Fibroblast of lung (primary cell): ENCODE measurements at places on chromosomes 13 and 19. TPM values are rescaled to one million over a fixed set of nuclear protein-coding genes. Genes with fewer than 3 reads are reported as not detected.

PSG6 gene
- 0.17 TPM in 1 of 2 replicates, not detected in the other for total RNA-seq

KLK15 gene
- total RNA-seq, result not detected in 2 replicates

GRCh38 chr13:30027569-30028455 lies 177.4 kb upstream of the UBL3 start:
- peak; percentile 61 for DNase-seq

HRC gene
- under 0.01 TPM in 1 of 2 replicates, not detected in the other for total RNA-seq

DNA sequence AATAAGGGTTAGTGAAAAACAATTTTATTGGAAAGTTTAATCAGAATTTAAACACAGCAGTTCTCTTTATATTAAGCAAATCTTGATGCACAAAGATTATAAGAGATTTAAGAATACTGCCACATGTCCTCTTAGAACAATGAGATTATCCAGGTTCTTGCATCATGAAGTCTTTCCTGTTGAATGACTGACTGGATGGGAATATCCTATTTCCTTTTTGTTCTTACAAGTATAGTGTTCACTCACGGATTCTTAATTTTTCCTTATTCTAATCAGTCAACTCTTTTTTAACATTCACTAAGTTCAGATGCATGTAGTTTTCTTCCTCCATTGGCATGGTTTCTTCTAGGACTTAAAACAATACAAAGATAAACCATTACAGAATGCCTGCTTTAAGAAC lies 10.1 kb downstream of the URI1 start:
- DNase-seq, result no peak

- DNase-seq, result no peak
Measured at GRCh38 chr13:25571237-25571636, 199.5 kb downstream of the ATP8A2 start.

- no peak for DNase-seq
Measured at GRCh38 chr19:3944018-3944721, 11.3 kb downstream of the NMRK2 start.

NKPD1 gene
- 0.17 and 0.26 TPM in 2 replicates for total RNA-seq

GRCh38 chr19:45677351-45678230 lies 9.6 kb downstream of the GIPR start:
- DNase-seq, result peak; percentile 63

TEX29 gene
- total RNA-seq, result 0.51 and 1.7 TPM in 2 replicates

DNA sequence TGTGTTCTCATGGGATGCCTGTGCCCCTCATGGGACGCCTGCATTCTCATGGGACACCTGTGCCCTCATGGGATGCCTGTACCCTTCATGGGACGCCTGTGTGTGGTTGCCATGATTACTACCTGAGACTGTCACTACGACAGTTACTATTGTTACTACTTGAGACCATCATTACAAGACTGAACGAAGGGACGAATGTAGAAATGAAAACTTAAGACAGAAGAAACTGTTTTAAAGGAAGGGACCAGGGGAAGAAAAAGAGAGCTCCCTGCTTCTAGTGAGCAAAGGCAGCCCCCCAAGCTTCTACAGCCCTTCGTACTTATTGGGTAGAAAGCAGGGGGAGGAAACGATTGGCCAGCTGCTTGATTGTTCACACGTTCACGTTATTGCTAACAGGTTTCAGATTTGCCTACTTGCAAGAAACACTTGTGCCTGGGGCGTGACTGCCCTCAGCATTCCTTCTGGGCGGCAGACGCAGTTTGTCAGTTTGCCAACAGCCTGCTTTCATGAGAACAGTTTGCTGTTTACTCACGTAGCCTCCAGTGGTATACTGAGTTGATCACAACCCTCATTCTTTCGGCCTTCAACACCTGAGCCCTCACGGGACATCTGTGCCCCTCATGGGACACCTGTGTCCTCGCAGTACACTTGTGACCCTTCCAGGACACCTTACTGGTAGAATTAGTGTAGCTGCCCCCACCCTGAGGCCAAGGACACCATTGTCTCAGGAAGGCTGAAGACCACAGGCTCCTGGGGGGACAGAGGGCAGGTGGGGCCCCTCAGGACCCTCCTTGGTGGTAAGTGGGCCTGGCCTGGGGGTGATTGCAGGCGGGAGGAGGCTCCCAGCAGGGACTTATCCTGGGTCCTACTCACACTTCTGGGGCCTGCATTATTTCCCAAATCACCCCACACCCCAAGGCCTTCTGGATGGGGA lies 2.5 kb upstream of the S1PR4 start:
- DNase-seq, result peak; percentile 39

DNA sequence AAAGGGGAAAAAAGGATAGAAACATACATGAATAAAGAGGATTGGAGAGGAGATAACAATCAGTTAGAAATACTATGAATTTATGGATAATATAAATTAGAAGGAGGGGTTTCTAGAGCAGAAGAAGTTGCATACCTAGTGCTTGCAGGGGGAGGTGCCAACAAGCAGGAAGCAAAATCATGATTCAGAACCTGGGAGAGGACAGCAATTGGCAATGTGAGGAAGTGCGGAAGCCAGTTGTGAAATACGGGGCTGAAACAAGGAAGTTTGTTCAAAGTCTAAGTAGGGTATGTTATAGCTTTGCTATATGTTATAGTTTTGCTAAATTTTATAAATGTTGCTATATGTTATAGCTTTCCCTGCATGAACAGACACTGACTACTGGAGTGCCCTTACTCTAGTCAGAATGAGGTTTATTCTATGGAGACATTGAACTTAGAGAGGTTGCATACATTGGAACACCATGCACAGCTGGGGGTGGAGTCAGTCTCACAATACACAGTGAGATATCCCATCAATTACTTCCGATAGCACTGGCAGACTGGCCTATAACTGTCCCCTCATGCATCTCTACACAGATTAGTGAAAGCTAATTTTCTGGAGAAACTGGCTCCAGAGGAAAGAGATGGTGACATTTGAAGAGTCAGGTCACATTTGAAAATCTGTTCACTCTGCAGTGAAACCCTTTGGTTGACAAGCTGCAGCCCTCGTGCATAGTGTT lies 92.1 kb downstream of the GPC6 start:
- peak; percentile 39 for DNase-seq

DNA sequence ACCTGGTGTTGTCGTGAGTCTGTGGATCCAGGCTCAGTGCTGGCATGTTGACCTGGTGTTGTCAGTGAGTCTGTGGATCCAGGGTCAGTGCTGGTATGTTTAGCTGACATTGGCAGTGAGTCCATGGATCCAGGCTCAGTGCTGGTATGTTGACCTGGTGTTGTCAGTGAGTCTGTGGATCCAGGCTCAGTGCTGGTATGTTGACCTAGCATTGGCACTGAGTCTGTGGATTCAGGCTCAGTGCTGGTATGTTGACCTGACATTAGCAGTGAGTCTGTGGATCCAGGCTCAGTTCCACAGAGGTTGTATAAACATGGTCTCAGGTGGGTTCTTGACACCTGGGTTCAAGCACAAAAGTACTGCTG lies 16.8 kb upstream of the PDCD2L start:
- DNase-seq, result no peak

- no peak for DNase-seq
Measured at GRCh38 chr13:99528547-99528946, 27.3 kb downstream of the TM9SF2 start.

DNAAF3 gene
- under 0.01 and 0.17 TPM in 2 replicates for total RNA-seq
